ENCODE measurements at places on chromosomes 13 and 19. TPM values are rescaled to one million over a fixed set of nuclear protein-coding genes. Genes with fewer than 3 reads are reported as not detected.

Gene SLC5A5
- under 0.01 TPM for total RNA-seq

Gene LRRC4B
- total RNA-seq, result not detected

Gene ACTN4
- 130 TPM for total RNA-seq

- DNase-seq, result no peak
Observed at GRCh38 chr19:5136073-5136855, 167.4 kb downstream of the KDM4B start.

DNA sequence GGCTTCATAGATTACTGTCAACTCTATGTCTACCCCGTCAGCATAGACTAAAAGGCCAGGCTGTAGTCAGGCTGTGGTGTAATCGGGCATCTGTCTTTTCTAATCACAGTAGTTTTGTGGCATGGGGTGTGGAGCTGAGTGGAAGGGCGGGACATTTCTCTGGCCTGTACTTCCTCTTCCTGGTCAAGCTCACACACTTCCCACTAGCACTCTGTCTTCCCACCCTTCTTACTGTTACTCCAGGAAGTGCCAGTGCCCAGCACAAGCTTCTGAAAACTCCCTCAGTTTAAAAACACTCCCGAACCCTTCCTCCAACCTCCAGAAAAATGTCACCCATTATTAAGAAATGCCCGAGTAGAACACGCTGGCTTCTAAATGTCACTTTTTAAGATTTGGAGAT, 229.8 kb downstream of the KLF5 start:
- DNase-seq, result no peak

DNA sequence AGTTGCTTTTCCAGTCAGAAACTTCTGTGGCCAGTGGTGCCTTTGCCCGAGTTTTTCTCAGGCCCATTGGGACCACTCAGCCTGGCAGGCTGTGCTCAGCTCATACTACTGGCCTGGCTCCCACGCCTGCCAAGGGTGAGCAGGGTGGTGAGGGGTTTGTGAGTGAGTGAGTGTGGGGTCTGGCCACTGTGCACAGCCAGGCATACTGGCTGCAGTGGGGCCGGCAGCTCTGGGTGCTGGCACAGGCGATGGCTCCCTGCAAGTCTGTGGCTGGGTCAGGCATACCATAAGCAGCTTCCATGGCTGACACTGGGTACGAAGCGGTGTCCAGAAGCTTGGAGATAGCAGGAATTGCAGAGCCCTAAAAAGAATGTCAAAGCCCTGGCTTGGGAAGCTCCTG, 161.0 kb downstream of the SLITRK6 start:
- no peak for DNase-seq

DNA sequence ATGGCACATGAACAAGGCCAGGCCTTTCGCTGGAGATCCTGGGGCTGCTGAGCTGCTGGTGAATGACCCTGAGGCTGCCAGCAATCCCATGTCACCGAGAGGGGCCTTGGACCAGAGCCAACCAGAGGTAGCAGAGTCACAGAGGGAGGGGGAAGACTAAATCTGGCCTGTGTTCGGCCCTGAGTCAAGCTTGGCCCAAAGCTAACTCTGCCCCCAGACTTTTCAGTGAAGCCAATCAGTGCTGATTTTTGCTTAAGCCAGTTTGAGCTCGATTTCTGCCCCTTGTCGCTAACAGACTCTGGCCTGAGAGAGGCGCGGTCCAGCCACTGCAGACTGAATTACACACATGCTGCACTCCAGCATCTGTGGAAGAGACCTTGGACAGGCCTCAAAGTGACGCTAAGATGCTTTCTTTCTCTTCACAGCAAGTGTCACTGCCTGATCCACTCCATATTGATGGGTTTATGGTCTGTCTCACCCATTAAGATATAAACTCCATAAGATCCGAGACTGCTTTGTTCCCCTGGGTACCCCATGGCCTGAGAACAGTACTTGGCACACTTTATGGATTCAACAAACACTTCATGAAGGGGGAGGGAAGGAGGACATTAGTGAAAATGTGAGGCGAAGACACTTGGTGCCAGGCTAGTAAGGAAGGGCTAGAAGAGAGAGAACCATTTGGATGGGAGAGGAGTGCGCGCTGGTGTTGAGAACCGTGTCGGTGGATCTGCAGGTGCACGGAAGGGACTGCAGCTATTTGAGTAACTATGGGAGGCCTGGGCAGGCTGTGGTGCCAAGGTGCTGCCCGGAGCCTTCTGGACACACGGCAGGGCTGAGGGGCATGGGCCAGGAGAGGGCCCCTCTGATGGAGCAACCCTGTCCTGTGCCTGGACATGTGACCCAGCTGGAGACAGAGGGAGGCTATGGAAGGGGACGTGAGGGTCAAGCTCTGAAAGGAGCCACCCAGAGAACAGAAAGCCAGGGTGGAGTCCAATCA, 17.6 kb downstream of the RANBP3 start:
- no peak for DNase-seq

GRCh38 chr13:75485286-75486062, 3.5 kb upstream of the TBC1D4 start:
- DNase-seq, result peak; percentile 40

DNA sequence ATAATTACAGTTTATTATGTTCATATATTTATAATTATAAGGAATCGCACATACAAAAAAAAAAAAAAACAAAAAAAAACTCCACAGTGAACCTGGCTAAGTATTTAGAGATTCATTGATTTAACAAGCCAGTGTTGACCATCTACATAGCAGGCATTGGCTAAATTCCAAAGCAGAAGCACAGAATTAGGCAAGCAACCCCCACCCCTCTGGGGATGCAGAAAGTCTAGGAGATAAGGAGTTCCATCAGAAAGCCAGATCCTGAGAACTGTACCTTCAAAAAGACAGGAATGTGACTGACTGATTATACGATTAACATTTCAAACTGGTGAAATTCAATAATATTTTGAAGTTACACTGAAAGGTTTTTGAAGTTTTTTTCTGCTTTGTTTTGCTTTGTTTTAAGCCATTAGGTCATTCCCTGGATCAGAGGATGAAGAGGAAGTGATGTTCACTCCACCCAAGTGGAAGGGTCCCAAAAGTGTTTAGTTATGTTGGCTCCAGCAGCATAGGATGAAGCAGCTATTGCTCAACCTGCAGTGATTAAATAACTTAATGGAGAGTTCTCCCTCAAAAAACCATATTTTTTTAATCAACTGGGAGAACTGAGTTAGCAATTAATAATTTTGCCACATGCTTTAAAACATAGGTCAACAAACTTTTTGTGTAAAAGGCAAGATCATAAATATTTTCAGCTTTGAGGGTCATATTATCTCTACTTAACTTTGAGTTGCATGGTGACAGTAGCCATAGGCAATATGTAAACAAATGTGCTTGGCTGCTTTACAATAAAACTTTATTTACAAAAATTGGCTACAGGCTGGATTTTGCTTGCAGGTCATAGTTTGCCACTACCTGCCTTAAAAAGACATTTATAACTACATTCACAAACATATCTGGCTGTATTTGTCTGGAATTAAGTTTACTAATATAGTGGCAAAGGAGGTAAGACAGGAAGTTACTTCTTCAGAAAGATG, 49.6 kb downstream of the DOCK9 start:
- DNase-seq, result no peak

DNA sequence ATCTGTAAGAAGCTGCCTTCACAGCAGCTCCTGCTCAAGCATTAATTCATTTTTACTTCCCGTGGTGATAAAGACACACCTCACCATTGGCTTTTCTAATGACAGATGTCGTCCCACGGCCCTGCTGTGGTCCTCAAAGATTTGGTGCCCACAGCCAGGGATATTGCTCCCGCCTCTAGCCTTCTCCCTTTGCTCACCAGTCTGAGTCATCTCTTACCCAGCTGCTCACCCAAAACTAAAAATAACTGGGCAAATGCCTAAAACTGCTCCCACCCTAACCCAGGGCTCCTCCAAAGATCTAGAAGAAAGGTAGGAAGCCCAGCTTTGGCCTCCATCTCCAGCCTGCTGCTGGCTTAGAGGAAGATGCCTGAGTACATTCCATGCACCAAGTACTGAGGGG, 371.1 kb upstream of the ZNF507 start:
- DNase-seq, result no peak

- no peak for DNase-seq
Observed at GRCh38 chr13:113041293-113041690, 64.3 kb upstream of the F7 start.

DNA sequence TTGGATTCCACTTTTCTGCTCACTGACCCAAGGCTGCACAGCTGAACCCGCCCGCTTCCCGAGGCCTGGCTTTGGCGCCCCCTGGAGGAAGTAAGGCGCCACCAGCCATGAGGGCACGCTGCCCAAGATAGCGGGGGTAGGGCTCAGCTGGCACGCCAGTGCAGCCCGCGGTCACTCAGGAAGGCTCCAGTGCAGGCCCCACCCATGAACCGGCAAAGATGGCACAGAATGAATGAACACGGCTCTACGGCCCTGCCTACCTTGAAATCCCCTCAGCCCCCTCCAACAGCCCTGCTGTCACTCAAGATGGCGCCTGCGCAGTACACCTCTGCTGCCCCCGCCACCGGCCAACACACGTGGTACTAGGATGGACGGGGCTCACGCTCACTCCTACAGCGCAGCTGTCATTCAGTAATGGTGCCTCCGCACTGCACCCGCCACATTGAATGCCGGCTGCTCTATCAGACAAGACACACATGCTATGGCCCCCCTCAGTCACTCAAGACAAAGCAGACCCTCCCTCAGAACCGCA, 3.0 kb downstream of the PEG3 start:
- no peak for DNase-seq

- no peak for DNase-seq
Observed at GRCh38 chr19:55529636-55530234, 7.2 kb downstream of the SBK2 start.

DNA sequence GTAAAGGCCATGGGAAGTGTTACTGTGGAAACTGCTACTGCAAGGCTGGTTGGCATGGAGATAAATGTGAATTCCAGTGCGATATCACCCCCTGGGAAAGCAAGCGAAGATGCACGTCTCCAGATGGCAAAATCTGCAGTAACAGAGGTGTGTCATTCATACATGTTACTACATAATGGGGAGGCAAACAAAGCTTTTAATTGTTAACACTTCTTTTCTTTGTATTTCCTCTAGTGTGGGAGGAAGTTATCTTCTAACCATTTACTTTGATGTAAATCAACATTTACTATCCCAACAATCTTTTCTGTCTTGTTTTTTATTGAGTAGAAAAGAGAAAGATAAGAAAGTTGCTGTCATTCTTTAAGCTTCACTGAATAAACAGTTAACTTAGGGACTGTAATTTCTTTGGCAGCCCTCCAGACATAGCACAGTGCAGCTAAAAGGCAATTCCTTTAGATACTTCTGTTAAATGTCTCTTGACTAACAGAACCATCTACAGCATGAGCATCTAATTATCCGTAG, 126.9 kb downstream of the ITGBL1 start:
- DNase-seq, result peak; percentile 45

DNA sequence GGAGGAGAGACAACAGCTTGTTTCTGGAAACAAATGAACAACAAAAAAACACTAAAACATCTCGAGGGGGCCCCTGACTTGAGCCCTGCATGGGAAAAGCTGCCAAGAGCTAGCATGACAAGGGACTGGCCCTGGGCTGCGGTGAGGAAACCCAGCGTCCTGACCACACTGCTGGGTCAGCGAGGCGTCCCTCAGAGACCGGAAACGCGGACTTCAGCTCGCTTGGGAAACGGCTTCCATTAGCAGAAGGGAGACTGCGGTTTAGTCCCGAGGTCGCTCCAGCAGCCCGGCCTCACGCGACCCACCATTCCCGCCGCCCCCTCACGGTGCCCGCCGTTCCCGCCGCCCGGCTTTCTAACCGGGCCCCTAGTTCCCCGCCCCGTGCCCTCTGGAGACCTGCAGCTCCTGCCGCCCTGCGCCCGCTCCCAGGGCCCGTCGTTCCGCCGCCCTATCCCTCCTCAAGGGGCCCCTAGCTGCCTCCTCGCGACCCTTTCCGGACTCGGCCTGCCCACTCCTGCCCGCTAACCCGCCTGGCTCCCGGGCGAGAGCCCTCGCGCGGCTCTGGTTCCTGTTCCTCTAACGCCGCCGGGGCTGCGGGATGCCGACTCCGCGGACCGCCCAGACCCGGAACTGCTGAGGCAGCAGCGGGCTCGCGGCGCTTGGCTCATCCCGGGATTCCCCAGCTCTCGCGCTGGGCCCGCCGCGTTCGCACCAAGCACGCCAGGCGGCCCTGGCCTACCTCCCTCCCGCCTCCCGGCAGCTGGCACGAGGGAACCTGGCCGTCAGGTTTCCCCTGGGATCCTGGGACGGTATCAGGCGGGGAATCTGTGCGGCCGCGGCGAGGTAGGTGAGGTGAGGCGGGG, at the start of gene CCDC122:
TSS of gene CCDC122 (minus strand) at position 849 of the 863 bp plus-strand sequence. CDS start 10,364 bp downstream, outside the sequence.
- DNase-seq, result peak; percentile 65

DNA sequence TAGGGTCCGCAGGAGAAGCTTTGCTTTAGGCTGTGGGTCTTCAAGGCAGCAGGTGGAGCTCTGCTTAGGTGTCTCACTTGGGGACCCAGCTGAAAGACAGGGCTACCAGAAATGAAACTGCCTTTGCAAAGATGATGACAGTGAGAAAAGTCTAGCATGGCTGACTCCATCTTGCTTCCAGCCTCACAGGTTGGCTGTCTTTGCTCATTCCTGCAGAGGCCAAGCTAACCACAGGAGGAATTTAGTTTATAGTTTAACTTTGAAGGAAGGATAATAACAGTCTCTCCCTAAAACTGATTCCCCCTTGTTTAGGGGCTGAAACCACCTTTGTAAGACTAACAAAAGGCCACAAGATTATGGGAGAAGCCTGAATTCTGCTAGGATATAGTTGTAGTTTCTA, 252.4 kb downstream of the UQCRFS1 start:
- no peak for DNase-seq

- no peak for DNase-seq
Observed at GRCh38 chr13:110519046-110519445, 42.5 kb downstream of the RAB20 start.

DNA sequence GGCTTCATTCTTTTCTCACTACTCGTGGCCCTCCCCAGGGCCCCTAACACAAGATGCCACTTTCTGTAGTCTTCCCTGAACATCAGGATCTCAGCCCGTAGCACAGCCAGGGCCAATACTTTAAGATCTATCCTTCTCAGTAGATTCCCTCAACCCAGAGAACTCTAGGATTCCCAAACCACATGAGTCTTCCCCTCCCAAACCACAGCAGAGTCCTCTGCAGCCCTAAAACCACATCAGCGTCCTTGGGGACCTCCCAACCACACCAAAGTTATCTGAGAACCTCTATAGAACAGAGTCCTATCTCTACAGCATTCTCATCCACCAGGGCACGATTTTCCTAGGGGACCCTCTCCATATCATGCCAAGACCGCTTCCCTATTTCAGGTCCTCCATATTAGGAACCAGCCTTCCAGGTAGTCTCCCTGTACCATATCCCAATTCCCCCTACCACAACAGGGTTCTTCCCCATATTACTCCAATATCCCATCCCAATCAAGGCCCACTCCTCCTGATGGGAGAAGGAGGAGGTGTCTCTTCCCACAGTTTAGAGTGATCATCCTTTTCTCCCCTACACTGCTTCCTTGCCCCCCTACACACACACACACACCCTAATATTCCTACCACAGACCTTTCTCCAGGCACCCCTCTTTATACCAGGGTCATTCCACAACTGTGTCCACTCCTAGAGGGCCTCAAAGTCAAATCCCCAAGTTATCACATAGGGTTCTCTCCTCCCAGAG, 1.4 kb downstream of the DYRK1B start:
- DNase-seq, result no peak

All from bronchial epithelial cell (primary cell).